ENCODE measurements at places on chromosomes 4 and X.
A peak's percentile ranks its signal among the peaks of the same experiment; 100 is the strongest.

- no peak for DNase-seq
Measured at GRCh38 chr4:178329226-178329872, 887.1 kb upstream of the AGA start.

DNA sequence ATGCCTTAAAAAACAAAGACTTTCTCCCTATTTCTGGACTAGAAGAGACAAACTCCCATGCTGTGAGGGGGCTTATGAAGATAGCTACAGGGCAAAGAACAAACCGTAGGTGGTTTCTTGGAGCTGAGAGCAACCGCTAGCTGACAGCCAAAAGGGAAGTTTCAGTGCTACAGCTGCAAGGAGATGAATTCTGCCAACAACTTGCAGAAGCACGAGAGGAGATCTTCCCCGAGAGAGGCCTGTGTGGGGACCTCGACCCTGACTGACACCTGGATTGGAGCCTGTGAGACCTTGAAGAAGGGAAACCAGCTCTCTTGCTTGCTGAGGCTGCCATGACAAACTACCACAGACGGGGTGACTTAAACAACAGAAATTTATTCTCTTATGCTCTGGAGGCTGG lies 183.8 kb upstream of the VCX3A start:
- no peak for DNase-seq

DNA sequence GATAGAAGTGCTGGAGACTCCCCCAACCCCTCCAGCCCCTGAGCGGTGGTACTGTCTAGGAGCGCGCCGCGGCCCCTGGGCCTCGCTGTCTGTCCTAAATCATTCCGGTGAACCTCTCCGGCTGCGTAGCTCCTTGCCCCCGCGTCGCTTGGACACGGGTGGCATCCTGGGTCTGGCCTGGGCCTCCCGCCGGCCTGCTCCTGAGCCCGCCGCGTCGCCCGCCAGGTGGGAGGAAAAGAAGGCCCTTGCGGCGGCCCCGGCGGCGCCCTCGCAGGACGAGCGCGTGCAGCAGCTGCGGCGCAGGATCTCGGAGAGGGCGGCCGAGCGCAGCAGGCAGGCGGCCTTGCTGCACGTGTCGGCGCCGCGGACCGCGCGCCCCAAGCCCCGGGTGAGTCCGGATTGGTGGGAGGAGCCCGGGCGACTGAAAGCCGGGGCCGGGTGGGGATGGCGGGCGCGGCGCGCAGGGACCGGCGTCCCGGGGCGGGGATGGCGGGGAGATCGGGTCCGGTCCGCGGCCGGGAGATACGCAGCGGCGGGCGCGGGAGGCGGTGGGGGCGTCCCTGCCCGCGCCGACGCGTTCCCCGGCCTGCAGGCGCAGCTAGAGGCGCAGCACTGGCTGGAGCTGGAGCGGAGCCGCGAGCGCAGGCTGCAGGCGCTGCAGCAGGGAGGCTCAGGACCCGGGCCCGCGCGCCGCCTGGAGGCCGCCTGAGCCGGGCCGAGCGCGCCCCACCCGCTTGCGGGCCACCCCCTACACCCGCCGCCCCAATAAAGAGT lies 6.5 kb upstream of the RNF4 start:
- DNase-seq, result peak; percentile 36

GRCh38 chr4:6381571-6382123 lies 90.8 kb downstream of the PPP2R2C start:
- DNase-seq, result no peak

DNA sequence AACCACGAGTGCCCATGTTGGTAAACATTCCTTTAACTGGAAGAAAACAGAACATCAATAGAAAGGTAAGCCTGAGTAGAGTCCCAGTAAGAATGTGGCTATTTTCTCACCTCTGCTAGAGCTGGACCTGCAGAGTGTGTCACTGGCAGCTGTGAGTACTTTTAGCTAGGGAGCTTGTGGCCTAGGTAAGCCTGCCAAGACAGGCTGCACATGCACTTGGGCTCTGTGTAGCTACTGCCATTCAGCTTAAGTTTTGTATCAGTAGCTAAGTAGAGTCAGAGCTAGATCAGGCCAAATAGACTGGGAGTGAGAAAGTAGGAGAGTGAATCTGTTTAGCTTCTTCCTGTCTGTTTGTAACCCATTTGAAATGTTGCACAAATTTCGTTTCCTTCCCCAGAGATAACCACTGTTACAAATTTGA lies 35.3 kb downstream of the RBPJ start:
- DNase-seq, result no peak

- DNase-seq, result no peak
Measured at GRCh38 chrX:4043951-4044350, 330.5 kb upstream of the PRKX start.

DNA sequence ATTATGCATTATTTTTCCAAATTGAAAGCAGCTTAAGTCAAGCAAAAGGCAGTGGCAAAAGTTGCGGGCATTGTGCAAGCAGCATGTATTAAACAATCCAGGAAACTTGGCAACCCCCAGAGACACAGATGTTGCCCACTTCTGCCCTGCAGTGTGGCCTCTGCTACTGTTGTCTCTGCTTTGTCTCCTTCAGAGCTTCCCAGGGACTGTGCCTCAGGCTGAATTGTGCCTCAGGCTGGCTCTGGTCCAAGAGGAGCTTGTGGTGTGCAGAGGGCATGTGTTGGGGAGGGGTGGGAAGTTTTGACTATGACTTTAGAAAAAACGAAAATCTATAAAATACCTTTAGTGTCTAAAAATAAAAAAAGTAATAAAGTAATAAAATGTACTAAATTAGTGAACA lies 201.4 kb downstream of the CCSER1 start:
- no peak for DNase-seq

- no peak for DNase-seq
Measured at GRCh38 chrX:33285550-33285949, 74.2 kb upstream of the DMD start.

DNA sequence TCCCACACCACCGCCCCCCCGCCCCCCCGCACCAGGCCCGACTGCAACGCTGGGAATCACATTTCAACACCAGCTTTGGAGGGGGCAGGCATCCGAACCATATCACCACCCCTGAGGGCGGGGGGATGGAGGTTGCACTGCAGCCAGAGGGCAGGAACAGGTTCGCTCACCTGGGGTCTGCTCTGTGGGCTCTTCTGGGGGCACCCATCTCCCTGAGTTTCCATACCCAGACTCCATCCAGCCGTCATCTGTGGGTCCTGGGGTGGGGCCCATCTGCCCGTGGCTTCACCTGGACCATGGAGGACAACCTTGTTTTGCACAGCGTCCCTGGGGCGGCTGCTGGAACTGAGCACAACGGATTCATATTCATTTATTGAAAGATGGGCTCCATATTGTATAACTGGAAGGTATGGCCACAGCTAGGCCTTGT lies 6.9 kb downstream of the PSAPL1 start:
- DNase-seq, result no peak

DNA sequence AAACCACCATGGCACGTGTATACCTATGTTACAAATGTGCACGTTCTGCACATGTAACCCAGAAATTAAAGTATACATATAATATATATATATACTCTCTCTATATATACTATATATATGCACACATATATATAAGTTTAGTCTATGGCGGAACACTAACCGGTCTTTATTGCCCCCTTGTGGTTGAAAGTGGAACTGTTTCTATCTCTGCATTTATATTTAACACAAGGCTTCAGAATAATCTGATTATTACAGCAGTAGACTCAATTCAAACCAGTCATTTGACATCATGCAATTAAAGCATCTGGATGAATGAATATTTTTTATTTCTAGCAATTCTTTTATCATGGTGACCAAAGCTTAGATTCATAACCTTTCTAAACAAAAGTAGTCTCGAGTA lies 14.6 kb downstream of the RAB9B start:
- DNase-seq, result peak; percentile 1

GRCh38 chr4:108052558-108053120 lies 63.0 kb downstream of the HADH start:
- DNase-seq, result no peak

GRCh38 chrX:13005661-13006473 lies 31.0 kb downstream of the TMSB4X start:
- no peak for DNase-seq

DNA sequence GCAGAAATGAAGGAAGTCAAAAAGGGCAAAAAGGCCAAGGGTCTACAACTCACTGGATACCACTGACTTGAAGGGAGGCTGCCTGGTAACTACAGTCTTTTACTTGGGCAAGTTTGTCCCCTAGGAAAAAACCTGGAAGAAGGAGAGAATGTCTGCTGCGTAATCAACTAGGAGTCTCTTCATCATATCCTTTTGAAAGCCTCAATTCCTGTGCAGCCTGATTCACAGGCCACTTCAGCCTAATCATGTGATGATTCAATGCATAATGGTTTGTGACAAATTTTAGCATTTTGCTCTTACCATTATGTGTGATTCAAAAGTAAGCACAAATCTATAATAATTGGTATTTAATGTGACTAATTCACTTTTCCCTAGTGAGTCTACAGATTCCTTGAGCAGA lies 273.6 kb downstream of the FRMPD4 start:
- no peak for DNase-seq

DNA sequence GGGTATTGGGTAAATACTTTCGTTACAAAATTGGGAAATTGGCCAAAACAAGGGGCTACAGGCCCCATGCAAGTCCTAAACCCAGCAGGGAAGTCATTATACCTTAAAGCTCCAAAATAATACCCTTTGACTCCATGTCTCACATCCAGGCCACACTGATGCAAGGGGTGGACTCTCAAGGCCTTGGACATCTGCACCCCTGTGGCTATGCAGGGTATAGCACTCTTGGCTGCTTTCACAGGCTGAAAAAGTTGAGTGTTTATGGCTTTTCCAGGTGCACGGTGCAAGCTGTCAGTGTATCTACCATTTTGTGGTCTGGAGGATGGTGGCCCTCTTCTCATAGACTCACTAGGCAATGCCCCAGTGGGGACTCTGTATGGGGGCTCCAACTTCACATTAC lies 326.5 kb downstream of the TEX13C start:
- no peak for DNase-seq

DNA sequence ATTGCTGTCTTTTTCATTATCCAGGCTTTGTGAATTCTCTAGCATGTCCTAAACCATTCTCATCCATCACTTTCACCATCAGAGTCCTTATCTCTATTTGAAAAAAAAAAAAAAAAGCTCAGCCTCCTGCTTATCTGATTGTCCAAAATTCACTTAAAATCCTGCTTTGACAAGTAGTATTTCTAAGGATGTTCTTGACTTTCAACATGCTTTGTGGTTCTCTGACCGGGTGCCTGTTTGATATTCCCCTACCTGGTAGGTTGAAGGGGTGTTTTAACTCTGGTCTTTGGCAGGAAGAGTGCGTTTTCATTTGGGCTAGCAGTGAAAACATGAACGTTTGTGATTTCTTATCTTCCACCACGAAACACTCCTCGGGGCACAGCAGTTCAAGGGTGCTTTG lies 17.3 kb upstream of the BBS12 start:
- no peak for DNase-seq

DNA sequence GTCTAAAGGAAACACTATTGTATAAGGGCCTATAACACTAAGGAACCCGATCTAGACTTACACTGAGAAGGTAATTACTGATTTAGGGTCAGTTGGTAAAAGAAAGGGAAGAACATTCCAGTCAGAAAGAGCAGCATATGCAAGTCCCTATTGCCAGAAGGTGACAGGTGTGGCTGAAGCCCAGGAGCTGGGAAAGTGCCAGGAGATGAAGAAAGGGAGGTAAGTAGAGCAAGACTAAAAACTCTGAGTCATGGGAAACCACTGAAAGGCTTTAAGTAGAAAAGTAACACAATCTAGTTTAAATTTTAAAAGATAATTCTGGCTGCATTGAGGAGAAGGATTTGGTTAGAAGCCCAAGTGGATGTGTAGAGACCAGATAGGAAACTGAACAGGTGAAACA lies 77.7 kb upstream of the INTU start:
- no peak for DNase-seq

DNA sequence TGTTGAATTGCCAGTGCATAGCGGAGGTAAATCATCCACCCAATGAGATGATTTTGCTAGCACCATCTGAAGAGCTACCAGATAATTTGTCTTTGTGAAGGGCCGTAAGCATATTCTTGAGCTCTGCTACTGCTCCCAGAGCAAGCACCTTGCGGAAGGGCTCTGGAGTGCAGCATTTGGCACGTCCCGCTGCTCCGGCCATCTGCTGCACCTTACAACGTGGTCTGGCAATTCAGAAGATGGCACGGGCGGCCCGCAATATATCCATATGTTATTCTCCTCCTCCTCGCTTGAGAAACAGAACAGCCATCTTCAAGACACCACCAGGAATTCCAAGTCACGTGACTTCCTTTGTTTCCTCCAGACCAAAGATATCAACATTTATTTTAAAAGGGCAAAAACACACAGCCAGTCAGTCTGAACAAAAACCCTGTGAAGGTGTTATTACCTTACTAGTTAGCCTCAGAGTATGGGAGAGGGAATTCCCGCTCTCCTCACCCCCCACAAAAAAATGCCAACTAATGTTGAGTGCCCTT lies 1095.7 kb upstream of the TENM3 start:
- no peak for DNase-seq
